ENCODE measurements at places on chromosomes 7 and 10.
A peak's percentile ranks its signal among the peaks of the same experiment; 100 is the strongest.

DNA sequence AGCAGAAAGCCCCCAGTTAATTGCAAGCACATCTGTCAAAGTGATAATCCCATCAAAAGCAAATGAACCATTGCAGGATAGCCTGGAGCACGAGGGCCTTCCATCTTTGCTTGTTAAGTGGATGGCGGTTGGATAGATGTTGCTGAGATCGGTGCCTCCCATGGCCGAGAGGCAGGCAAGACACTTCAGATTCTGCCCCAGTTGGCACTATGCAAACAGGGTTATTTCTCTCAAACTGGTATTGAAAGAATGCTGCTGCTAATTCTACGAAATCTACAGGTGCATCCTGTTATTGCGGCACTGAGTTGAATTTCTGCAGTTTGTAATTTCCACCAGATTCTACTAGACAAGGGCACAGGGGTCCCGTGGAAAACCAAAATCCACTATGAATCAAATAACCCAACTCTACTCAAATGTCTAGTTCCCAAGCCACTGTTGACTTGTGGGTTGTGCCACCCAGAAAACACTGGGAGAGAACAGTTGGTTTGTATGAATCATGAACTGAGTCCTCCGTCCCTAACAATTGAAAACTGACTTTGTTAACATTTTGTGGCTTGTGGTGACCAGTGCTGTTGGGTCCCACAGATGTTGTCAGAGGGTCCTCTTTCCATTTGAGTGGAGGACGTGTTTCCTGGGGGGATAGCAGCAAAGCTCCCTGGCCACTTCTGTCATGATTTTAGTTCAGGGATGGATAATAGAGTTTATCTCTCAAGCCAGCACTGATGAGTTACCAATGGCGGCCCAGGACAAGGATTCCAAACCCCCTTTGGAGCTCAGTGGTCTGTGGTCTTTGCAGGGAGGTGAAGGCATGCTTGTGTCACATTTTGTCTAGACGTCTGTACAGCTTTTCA, 7.1 kb upstream of the IL2RA start:
- peak; percentile 54 for DNase-seq

DNA sequence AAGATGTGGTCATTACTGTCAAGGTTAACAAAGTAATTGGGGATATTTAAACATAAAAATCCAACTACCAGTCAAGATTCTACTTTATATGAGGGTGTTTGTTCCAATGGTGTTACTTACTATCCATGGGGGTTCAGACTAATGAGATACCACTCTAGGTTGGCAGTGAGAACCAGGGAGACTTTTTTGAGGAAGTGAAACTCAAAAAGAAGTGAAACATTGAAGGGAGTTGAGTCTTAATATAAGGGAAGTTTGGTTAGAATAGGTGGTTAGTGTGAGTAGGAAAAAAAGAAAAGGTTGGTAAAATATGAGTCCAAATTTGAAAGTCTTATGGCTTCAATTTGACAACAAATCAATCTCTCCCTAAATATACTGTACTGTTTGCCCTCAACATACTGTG, 123.6 kb upstream of the ANK3 start:
- no peak for DNase-seq

GRCh38 chr7:7498856-7499255, 36.8 kb downstream of the COL28A1 start:
- DNase-seq: no peak

- DNase-seq: no peak
Measured at GRCh38 chr10:132140167-132140925, 46.4 kb upstream of the DPYSL4 start.

GRCh38 chr7:128785738-128786137, 6.0 kb upstream of the CCDC136 start:
- DNase-seq: no peak

GRCh38 chr10:46217752-46218453, 68.9 kb upstream of the ANTXRL start:
- no peak for DNase-seq

DNA sequence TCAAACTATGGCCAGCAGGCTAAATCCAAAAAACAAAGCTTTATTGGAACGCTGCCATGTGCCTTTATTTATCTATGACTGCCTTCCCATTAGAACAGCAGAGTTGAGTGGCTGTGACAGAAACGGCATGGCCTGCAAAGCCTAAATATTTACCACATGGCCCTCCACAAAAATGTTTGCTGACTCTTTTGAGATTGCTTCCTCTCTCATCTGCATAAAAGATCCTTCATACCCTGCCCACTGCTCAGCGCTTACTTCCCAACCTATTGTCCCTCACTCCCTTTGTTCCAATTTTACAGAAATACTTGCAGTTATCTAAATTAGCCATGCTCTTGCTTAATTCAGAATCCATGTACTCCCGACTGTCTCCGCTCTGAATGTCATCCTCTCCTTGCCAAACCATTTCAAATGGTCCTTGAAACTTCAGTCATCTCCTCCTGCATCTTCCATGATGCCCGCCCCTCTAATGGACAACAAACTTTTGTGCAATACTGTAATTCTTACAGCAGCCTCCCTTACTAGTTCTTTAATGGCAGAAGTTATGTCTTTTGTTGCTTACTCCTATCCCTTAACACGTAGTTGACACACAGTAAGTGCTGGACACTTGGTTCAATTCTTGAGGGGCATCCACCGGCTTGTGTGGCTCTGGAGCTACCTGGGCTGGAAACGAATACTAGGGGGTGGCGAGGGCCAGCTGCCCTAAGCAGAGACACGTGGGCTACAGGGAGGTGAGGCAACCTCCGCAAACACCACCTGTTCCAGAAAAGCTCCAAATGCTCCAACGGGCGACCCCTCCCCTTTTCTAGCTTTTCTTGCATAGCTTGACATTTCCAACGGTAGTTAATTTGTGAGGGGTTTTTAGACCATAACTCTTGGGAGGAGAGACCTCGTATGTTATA, 832 bp downstream of the XRCC2 start:
- DNase-seq: no peak

DNA sequence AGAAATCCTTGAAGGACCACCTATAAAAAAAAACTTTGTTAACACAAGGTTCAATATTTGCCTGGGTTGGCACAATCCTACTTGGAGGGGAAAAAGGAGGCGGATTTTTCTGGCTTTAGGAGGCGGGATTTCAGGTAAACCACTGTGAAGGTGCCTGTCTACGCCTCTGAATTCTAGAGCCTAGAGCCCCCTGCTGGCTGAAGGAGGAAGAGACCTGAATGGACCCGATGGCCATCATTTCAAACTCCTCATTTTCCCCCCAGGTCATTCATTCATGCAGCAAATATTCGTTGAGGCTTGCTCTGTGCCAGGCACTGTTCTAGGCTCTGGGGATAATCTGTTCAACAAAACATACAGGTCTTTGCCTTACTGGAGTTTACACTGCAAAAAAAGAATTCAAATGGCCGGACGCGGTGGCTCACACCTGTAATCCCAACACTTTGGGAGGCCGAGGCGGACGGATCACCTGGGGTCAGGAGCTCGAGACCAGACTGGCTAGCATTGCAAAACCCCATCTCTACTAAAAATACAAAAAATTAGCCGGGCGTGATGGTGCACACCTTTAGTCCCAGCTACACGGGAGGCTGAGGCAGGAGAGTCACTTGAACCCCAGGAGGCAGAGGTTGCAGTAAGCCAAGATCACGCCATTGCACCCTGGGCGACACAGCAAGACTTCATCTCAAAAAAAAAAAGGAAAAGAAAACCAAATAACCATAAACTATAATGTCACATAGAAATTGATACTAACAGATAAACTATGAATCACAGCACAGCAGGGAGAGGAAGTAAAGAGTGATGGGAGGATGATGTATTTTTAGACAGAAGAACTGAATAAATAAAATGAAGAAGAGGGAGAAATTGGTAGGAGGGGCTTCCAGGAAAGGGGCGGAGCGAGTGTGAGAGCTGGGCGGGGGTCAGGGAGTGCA, 90.1 kb upstream of the NFE2L3 start:
- DNase-seq: peak; percentile 72

- DNase-seq: no peak
Measured at GRCh38 chr7:75989500-75990388, 4.7 kb downstream of the TMEM120A start.

DNA sequence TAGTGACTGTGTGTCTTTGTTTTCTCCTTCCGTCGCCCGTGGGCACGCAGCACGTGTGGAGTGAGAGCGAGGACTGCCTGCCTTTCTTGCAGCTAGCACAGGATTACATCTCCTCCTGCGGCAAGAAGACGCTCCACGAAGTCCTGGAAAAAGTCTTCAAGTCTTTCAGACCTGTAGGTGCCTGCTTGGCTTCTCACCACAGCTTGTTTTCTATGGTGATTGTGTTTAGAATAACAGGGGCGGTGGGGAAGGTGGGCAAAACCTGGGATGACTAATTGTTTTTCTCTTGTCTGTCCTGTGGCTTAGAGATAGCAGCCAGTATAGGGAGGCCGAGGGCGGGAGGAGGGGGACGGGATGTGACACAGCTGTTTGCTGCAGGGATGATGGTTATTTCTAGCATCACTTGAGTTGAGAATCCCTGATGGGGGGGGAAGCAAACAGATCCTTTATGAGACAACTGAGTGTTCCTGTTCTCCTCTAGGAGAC, 11.4 kb downstream of the MTURN start:
- DNase-seq: no peak

- DNase-seq: no peak
Measured at GRCh38 chr10:127196282-127197153, at the start of gene INSYN2A. INSYN2A (minus strand) TSS chr10:127196591; CDS start chr10:127176395, 20,196 bp downstream.
